ENCODE measurements at places on chromosomes 3 and 15.

GRCh38 chr3:67923796-67924195 is 269.4 kb upstream of the SUCLG2 start:
- no peak for DNase-seq

DNA sequence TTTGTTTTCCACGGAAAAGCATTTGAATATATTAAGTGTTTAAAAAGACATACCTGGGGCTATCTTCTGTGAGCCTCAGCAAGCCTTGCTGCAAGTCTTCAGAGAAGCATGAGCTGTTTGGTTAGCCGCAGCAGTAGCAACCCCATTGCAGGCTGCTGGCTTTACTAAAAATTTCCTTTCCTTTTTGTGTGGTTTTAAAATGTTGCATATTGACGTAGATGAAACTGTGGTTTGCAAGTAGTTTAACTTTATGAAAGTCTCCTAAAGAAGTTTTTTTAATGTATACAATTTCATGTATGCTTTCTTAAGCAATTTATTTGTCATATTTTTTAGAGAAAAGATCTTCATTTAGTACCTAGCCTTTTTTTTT is at the start of gene GPR171:
Gene GPR171 (minus strand): TSS at position 166 of the 370 bp plus-strand sequence. CDS start 3,830 bp downstream, outside the sequence.
- DNase-seq: peak; percentile 63

- DNase-seq: no peak
These were observed 24.4 kb downstream of the MCCC1 start for GRCh38 chr3:183074881-183075280.

GRCh38 chr15:52509500-52510245 is 19.0 kb downstream of the MYO5A start:
- DNase-seq: no peak

GRCh38 chr15:39640665-39641064 is 59.8 kb downstream of the THBS1 start:
- DNase-seq: no peak

GRCh38 chr3:25292036-25292435 is 136.0 kb upstream of the RARB start:
- DNase-seq: no peak

GRCh38 chr15:39555885-39556284 is 25.0 kb upstream of the THBS1 start:
- no peak for DNase-seq

DNA sequence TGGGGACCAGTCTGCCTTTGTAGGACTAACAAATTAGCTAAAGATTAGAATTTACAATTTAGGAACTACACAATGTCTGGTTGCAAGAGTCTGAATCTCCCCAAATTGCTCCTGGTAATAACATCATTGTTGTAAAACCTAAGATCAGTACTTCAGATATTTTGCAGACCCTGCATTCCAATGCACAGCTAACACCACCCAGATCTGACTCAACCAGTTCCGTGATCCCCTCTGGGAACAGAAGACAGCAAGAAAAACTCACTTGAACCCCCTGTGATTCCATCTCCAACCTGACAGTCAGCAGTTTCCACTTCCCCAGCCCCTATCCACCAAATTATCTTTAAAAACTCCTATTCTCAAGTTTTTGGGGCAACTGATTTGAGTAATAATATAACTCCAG is 201.9 kb upstream of the ARPP21 start:
- DNase-seq: no peak

DNA sequence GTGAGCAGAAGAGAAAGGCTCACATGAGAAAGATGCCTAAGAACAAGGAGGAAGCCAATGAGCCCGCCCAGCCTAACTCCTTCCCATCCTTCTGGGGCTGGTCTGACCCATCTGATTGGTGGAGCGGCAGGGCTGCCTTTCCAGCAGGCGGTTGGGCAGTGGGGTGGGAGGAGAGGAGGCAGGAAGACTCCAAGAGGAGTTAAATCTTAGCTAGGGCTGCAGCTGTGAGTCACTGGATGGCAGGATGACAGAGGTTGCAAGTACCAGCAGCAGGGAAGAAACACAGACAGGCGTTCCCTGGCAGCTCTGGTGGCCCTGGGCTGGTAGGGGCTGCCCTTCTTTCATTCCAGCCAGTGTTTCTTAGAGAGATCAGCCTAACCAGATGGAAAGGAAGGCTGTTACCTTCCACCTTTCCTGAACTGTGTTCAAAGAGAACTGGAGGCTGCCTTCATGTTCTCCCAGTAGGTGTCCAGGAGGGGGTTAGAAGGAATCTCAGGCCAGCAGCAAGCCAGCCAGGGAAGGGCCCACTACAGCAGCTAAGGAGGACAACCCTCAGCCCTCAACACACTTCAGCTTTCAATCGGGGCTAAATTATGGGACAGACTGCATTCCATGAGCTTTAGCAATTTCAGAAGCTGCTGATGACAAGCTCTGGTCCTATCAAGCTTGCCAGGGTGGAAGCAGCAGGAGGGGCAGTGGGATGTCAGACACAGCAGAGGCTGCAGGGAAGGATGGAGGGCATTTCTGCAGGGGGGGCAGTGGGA is 50.3 kb downstream of the CHSY1 start:
- no peak for DNase-seq

- no peak for DNase-seq
These were observed 8.2 kb downstream of the TRNT1 start for GRCh38 chr3:3134750-3135448.

GRCh38 chr3:147428326-147428725 is 19.2 kb downstream of the ZIC1 start:
- DNase-seq: no peak

GRCh38 chr3:11757441-11757875 is 89.2 kb downstream of the TAMM41 start:
- no peak for DNase-seq

- no peak for DNase-seq
These were observed 311.0 kb downstream of the WDR72 start for GRCh38 chr15:53448232-53449015.

GRCh38 chr3:126994661-126995245 is 11.8 kb downstream of the PLXNA1 start:
- DNase-seq: no peak

- peak; percentile 26 for DNase-seq
These were observed 815 bp downstream of the SPINT1 start for GRCh38 chr15:40844696-40845030.

GRCh38 chr3:159080821-159081220 is 279.0 kb downstream of the MFSD1 start:
- DNase-seq: no peak

- DNase-seq: no peak
These were observed 921 bp downstream of the LMLN start for GRCh38 chr3:197960694-197961581.

- no peak for DNase-seq
These were observed 179.5 kb downstream of the WNT5A start for GRCh38 chr3:55307622-55308021.

DNA sequence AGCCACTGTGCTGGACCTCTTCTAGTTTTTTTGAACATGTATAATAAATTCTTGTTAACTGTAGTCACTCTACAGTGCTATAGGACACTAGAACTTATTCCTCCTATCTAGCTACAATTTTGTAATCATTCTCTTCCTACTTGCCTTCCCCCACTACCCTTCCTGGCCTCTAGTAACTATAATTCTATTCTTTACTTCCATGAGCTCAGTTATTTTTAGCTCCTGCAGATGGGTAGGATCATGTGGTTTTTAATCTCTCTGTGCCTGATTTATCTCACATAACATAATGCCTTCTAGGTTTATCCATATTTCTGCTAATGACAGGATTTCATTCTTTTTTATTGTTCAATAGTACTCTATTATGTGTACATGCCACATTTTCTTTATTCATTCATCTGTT is 113.2 kb upstream of the FGF7 start:
- no peak for DNase-seq

DNA sequence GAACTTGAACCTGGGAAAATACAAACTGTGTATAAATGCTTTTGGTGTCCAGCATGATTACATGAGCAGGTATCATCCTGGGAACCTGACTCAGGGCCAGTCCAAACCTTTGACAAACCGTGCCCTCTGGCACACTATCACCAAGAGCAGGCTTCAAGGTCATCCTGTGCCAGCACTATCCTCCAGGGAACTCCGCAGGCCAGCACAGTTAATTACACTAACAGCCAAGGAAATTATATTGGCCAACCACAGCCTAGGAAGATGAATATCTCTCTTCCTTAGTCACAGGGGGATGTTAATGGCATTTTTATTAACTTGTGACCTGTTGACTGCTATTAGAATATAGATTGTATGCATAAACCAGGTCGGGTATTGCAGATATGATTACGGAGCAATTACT is 262.0 kb downstream of the TUSC7 start:
- no peak for DNase-seq

- no peak for DNase-seq
These were observed 632.6 kb upstream of the TGFBR2 start for GRCh38 chr3:29973763-29974162.

DNA sequence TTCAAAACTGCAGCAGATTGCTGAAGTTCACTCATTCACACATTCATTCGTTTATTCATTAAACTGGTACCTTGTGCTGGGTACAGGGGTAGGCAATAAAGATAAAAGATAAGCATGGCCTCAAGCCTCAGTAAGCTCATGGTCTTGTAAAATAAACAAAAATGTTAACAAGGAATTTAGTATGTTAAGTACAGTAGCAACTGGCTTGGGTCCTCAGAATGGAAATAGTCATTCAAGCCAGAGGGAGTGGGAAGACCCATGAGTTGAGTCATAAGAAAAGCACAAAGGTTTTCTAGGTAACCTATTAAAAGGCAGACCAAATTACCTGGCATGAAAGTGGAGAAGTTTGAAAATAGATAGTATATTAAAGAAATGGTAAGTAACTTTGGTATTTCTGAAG is 163.3 kb downstream of the CDIN1 start:
- DNase-seq: no peak

DNA sequence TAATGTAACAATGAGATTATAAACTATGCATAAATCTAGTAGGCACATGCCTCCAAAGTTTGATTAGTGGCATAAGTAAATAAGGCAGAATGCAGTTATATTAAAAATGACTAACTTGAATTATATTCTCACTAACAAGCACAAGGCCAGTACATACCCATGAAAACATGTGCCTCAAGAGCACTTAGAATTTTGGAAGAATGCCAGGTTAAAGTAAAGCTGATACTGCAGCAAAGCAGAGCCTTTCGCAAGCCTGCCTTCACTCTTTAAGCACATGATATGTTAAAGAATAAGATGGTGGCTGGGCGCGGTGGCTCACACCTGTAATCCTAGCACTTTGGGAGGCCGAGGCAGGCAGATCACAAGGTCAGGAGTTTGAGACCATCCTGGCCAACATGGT is 49.0 kb downstream of the KBTBD12 start:
- DNase-seq: no peak

DNA sequence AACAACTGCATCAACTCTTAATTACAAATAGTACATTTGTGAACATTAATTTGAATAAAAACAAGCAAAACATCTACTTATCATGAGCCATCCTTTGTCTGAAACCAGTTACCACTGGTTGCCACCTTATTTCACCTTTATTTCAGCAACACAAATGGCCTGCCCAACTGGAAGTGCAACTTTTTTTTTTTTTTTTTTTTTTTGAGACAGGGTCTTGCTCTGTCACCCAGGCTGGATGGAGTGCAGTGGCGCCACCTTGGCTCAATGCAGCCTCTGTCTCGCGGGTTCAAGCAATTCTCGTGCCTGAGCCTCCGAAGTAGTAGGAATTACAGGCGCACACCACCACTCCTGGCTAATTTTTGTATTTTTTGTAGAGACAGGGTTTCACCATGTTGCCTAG is 13.1 kb downstream of the WDR82 start:
- DNase-seq: no peak

DNA sequence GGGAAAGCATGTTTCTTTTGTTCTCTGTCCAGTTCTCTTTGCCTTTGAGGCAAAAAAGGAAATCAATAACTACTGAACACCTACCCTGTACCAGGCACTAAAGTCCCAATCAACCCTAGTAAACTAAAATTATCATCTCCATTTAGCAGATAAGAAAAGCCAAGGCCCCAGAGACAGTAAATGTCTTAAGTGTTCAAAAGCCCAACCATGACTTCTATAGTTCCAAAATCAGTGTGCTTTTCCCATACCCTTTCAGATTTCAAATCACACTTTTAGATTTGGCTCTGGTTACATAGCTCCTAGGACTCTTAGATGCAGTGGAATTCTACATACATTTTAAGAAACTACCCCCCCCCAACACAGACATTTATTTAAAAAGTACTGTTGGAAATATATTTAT is 63.5 kb downstream of the UACA start:
- DNase-seq: no peak

DNA sequence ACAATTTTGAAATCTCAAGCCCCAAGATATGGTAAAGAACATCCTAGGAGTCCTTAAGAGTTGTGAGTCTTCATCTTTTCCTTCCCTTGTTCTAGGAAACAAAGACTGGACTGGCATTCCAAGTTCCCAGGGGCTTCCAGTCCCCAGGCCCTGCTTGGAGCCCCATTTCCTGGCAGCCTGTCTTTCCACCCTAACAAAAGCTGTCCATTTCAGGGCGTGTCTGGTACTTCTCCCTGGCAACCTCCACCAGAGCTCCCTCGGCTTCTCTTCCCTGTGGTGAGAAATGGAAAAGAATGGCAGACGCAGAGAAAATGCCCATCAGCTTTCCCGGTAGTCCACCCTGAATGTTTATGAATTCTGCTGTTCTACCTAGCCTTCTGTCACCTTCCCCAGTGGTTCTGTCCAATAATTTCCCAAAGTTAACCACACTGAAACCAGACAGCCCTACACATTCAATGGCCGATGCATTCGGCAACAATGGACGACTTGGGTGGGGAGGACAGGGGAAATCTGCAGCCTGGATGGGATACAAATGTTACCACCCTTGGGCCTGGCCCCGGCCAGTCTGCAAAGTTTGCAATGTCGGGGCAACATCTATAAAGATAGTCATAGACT is 6.8 kb downstream of the RAB6B start:
- no peak for DNase-seq

GRCh38 chr3:27666708-27667107 is 55.4 kb downstream of the EOMES start:
- no peak for DNase-seq

- DNase-seq: no peak
These were observed 49.0 kb upstream of the SLC4A7 start for GRCh38 chr3:27533261-27533607.

DNA sequence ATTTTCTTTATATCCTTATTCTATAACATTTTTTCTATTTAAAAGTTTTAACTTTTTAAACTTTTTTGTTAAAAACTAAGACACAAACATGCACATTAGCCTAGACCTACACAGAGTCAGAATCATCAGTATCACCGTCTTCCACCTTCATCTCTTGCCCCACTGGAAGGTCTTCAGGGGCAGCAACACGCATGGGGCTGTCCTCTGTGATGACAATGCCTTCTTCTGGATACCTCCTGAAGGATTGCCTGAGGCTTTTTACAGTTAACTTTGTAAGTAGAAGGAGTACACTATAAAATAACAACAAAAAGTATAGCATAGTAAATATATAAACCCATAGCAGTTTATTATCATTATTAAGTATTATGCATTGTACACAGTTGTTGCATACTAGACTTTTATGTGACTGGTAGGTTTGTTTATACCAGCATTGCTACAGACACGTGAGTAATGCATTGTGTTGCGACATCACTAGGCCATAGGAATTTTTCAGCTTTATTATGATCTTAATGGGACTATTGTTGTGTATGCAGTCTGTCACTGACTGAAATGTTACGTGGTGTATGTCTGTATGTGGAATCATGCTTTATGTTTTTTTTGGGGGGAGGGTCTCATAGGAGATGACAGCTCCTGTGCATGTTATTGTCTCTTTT is 18.2 kb downstream of the ATP1B3 start:
- DNase-seq: no peak
